Ammon's horn (tissue), 1 donor: ENCODE measurements at places on chromosomes 3 and 15.
A peak's percentile ranks its signal among the peaks of the same experiment; 100 is the strongest.

GRCh38 chr3:180961087-180961486 lies 28.4 kb downstream of the DNAJC19 start:
- no peak for DNase-seq

GRCh38 chr3:127339928-127340861 lies 52.3 kb upstream of the PRR20G start:
- peak; percentile 22 for DNase-seq

GRCh38 chr3:54573858-54574257 lies 354.0 kb downstream of the LRTM1 start:
- DNase-seq: no peak

DNA sequence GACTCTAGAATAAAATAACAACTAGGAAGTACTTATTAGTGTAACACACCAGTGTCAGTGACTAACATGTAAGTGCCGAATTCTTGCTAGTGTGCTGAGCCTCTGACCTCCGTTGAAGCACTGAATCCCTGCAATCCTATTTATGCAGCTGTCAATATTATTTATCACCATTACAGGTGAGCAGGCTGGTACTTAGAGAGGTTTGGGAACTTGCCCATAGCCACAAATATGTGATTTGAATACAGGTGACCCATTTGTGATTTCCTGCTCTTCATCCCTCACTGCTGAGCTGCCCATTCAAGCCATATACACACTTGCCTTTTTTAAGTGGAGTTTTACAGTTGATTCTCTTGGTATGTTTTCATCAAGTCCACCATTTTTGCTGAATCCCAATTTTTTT lies 12.2 kb downstream of the EIF4E3 start:
- no peak for DNase-seq

GRCh38 chr3:123414973-123415775 lies 33.7 kb downstream of the ADCY5 start:
- no peak for DNase-seq

DNA sequence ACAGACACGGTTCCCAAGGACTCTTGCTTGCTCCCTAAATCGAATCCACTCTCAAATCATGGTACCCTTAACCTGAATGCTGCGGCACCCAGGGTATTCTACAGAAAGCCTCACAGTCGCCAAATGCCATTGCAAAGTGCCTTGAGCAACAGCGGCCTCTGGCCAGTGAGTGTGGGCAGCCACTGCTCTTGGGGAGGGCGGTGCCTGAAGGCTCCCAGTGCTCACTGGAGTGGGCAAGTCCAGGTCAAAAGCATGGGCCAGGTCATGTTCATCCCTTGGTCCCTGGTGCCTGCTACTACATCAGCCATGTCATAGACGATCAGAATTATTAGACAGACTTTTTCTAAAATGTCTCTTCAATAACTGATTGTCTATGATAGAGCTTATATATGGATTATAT lies 82.5 kb downstream of the ADAMTS17 start:
- no peak for DNase-seq

DNA sequence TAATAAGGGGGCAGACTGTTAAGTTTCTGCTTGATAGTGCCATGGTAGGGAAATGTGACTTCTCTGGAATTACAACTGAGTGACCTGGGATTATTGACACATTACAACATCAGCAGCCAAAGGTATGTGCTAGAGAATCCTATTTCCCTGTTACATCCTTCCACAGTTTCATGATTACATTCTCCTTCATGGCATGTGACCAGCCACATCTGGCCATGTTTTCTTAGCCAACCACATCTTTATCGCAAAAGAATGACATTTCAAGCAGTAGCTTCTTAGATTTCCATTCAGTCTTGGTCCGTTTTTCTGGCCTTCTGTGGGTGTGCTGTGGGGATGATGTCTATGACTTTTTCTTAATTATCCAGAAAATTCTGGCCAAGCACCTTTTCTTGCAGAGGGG lies 45.4 kb upstream of the CTDSPL start:
- DNase-seq: no peak

DNA sequence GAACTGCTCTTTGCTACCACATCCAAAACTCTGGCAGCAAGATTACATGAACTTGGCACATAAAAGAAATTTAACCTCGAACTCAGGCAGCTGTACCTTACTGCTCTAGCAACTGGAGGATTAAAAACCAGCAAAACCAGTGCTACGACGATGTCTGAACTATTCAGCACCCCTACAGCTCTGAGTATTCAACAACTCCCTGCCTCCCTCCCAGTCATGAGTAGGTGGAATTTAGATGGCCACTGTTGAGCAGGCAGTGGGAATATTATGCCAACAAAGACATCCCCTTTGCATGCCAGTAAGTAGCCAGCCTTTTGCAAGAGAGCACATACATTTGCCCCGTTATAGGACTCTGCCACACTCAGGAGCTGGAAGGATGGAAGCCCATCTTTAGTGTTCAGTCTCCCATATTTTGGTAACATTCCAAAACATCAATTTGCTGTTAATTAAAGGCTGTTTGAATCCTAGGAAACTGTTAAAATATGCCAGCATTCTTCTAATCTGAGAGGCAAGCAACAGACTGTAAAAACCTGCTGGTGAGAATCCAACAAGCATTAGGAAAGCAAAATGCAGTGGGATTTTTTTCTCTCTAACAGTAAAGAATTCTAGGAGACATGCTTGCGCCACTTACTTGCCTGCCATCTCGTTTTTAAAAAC lies 85.4 kb downstream of the ZNF385D start:
- DNase-seq: no peak

- DNase-seq: no peak
Observed at GRCh38 chr3:175041369-175041768, 182.2 kb downstream of the NAALADL2 start.

DNA sequence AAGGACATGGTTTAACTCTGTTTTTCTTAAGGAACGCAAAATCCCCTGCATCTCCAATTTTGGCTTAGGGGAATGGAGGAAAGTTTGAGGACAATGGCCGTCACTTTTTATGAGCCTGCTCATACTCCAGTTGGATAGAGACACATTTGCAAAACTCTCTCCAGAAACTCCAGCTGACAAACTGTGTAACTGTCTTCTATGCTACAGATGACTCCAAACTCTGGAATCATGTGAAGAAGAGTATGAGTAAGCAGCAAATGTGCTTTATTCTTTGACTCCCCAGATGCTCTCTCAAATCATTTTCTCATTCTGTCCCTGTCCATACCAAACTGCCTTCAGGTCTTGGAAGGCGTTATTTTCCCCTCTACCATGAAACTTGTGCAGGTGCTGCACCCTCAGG lies 226.5 kb upstream of the GPR149 start:
- no peak for DNase-seq

- no peak for DNase-seq
Observed at GRCh38 chr3:4475804-4476203, 8.7 kb upstream of the SUMF1 start.

- no peak for DNase-seq
Observed at GRCh38 chr15:89777073-89777751, 1.1 kb downstream of the MESP2 start.

- no peak for DNase-seq
Observed at GRCh38 chr15:68712886-68713285, 107.8 kb downstream of the ANP32A start.

DNA sequence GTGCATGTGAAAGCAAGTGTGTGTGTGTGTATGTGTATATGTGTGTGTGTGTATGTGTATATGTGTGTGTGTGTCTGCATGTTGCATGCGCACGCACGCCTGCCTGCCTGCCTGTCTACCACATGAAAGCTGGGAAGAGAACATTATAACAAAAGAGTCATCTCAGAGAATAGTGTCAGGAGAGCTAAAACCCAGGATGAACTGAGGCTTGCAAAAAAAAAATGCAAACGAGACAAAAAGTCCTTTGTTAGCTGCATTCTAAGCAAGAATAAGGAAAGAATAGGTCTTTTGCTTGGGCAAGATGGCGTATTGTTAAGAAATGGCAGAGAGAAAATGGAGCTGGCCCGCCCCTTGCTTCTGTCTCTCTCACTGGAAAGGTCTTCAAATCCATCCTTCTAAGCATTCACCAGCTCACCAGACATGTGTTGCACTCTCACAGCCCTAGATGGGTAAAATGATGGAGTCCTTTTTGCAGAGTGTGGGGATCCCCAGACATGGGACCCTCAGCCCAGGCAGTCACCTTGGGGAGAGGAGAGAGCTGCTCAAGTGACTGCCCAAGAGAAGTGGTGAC lies 16.4 kb downstream of the WNT7A start:
- no peak for DNase-seq

GRCh38 chr15:37037850-37038715 lies 62.3 kb downstream of the MEIS2 start:
- no peak for DNase-seq

GRCh38 chr15:30943654-30944335 lies 40.1 kb downstream of the FAN1 start:
- no peak for DNase-seq

GRCh38 chr15:59885832-59886231 lies 118.3 kb upstream of the FOXB1 start:
- DNase-seq: peak; percentile 5

GRCh38 chr15:75729326-75730069 lies 16.9 kb upstream of the CSPG4 start:
- no peak for DNase-seq

GRCh38 chr3:156460206-156460611 lies 94.7 kb downstream of the SSR3 start:
- no peak for DNase-seq

DNA sequence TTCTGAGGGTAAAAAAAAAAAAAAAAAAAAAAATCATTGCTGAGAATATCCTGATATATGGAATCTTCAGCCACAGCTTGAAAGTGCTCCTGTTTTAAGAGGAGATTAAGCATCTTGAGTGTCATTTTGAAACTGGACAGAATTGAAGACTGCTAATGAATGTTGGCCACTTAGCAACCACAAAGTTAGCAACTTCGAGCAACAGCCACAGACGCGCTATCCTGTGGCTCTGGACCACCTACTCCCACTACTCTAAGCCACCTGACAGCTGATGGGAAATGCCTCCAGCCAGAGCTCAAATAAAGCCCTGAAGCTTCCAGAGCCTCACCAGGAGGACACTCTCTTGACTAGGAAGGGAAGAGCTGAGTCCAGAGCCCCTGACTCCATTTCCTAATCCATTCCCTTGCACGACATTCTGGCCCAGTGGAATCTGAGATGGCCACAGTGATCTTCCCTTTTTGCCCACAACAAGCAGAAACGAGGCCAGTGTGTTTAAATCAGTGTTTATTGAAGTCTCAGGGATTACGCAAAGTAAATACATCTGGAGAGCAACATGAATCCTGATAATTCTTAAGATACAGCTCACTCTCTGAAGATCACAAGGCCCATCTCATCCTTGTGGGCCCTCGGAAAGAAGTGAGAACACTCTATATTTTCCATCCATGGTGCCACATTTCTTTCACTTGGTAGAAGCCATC lies 58.6 kb downstream of the TMEM212 start:
- DNase-seq: no peak

GRCh38 chr3:129560911-129561594 lies 18.1 kb downstream of the H1-8 start:
- DNase-seq: no peak

GRCh38 chr15:36659917-36660316 lies 80.5 kb downstream of the CDIN1 start:
- DNase-seq: no peak

DNA sequence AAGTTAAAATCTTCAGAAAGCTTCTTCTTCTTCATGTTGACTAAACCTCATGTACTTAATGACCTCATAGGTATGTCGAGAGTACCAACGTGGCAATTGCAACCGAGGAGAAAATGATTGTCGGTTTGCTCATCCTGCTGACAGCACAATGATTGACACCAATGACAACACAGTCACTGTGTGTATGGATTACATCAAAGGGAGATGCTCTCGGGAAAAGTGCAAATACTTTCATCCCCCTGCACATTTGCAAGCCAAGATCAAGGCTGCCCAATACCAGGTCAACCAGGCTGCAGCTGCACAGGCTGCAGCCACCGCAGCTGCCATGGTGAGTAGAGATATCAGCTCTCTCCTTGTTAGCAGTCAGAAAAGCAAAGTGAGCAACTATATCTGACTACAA lies 176.5 kb downstream of the MBNL1 start:
- no peak for DNase-seq

GRCh38 chr3:64161481-64161952 lies 63.7 kb downstream of the PRICKLE2 start:
- DNase-seq: no peak

GRCh38 chr3:118792191-118792590 lies 242.5 kb downstream of the IGSF11 start:
- no peak for DNase-seq

- DNase-seq: no peak
Observed at GRCh38 chr3:23994244-23994569, 49.1 kb downstream of the NR1D2 start.

GRCh38 chr15:91279486-91279885 lies 179.4 kb downstream of the SV2B start:
- no peak for DNase-seq

GRCh38 chr3:173587055-173587454 lies 189.5 kb downstream of the NLGN1 start:
- no peak for DNase-seq

DNA sequence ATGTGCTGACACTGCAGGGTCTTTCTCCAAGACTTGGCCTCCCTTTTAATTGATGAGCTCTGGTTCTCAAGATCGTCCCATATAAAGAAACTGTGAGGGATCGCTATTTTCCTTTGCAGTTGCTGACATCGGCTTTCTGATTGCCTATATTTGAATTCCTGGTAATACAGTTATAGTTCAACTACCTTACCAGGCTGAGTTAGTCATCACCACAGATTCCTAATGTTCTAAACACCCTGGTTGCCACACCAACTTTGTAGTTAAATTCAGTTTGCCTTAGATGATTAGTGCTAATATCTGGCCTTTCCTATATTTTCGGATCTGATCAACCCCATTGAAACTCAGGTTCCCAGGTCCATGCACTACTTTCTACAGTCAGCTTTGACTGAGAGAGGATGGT lies 125.0 kb downstream of the GMNC start:
- no peak for DNase-seq

GRCh38 chr3:108096532-108097321 lies 5.9 kb upstream of the CD47 start:
- no peak for DNase-seq
